Naive B cell (primary cell): ENCODE measurements at places on chromosomes 7 and 10. TPM values are rescaled to one million over a fixed set of nuclear protein-coding genes. Genes with fewer than 3 reads are reported as not detected.
A peak's percentile ranks its signal among the peaks of the same experiment; 100 is the strongest.

DNA sequence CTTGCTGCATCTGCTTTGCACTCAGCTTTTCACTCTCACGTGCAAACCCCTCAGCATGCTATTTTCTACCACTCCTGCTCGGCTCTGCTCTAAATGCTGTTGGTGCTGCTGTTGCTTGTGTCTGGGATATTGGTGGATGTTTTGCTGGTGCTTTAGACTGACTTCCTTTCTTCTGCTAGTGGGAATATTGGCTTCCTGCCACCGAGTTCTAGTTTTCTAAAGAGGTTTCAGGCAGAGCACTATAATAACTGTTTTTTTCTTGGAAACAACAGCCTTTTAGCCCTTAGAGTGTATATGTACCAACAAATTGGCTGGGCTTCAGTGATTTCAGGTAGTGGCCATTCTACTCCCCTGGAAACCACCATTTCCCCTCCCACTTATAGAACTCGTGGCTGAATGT lies 27.8 kb downstream of the TMEM236 start:
- no peak for DNase-seq

GRCh38 chr10:60973086-60973485 lies 29.1 kb upstream of the RHOBTB1 start:
- no peak for DNase-seq

GRCh38 chr10:72124381-72124780 lies 36.0 kb upstream of the SPOCK2 start:
- no peak for DNase-seq

GRCh38 chr10:70685455-70685911 lies 13.2 kb downstream of the ADAMTS14 start:
- no peak for DNase-seq

GRCh38 chr10:123912871-123913270 lies 21.3 kb upstream of the CPXM2 start:
- DNase-seq, result no peak

Gene UCN3
- not detected for polyA plus RNA-seq

Gene SMO
- polyA plus RNA-seq, result not detected

Gene FGL2
- 2.8 TPM for polyA plus RNA-seq

DNA sequence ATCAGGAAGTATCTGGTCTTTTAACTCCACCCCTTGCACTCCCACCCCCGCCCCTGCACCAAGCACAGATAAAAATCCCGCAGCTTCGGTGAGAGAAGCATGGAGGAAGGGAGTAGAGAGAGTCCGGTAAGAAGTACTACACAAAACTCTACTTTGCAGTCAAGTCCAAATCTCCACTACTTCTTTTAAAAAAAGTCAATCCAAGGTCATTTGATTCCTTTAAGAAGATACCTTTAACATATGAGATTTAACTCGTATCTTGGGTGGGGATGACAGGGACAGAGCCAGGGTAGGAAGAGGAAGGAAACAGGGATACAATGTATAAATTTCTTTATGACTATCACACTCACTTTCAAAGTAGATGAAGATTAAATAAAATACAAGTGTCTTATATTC lies 132.1 kb downstream of the NRBF2 start:
- DNase-seq, result no peak

DNA sequence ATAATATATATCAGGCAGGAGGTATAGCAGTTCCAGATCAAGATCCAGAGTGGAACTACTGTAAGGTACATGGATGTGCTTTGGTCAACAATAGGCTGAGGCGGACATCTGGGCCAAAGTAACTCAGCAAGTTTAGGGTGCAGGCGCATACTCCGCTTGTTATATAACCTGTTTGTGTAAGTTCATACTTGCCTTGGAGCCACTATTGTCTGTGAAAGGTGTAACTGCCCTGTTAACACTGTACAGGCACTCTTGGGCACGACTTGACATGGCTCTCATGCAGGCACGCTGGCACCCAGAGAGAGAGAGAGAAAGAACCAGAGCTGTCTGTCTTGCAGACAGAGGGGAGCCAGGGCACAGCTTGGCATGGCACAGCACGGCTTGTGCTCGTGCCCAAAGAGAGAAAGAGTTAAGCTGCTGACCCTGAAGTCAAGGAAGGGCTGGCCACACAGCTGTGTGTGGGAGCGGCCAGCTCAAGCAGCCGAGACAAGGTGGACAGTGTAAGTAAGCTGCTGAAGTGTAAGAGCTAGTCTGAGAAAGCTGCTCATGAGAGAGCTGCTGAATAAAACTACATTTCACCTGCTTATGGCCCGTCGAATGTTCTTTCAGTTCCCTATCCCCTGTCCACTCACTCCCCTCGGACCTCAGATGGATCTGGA lies 47.8 kb upstream of the KAT6B start:
- no peak for DNase-seq

GRCh38 chr7:140696680-140697446 lies at the start of gene NDUFB2:
TSS of gene NDUFB2 (plus strand) at chr7:140696708. CDS start at chr7:140696745, 37 bp downstream.
- peak; percentile 88 for DNase-seq

- DNase-seq, result no peak
Observed at GRCh38 chr7:111212857-111213523, 122.1 kb downstream of the LRRN3 start.

Gene ADRB1
- not detected for polyA plus RNA-seq

DNA sequence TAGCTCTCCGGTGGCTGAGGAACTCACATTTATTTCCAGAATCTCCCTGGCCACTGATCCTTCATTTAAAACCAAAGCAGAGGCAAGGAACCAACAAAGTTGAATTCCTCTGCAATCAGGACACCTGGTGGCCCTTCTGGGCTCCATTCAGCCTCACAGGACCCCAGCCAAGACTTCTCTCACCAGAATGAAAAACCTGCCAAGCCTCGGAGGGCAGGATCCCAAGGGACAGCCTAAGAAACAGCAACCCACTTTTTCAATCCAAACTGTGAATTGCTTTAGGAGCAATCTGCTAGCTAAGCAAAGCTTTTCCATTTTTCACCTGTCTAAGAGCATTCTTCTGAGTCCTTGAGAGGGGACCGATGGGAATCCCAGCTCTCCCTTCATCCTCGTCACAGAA lies 34.6 kb downstream of the OAT start:
- DNase-seq, result no peak

DNA sequence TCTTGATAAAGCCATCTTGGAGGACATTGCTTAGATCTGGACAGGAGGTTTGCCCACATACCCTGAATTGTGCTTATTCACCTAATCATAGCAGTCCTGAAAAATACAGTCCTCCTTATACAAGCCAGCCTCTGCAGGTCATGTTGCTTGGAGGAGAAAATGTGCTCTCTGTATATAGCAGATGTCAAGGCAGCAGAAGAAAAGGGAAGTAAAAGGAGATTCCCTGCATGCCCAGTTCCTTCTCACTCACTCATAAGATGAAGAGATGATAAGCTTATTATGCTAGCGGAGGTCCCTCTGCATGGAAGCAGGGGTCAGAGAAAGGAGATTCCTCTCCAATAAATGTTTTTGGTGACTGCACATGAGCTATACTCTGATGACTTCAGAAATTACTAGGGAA lies 458.8 kb upstream of the ZMIZ1 start:
- no peak for DNase-seq

Gene ZNF804B
- not detected for polyA plus RNA-seq

DNA sequence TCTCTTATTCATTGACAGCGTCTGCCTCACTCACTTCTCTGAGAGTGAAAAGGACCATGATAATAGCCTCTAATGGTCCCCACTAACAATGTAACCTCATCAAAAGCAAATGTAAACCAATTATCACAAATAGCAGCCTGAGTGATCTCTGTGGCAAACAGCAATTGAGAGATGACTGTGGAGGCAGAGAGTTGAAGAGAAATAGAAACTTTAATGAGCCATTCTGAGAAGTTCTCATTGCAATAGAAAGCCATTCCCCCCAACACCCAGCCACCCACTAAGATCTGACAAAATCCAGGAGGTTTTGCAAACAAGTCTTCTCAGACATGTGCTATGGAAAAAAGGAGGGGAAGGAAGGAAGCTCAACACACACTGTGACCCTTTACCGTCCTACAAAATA lies 44.2 kb upstream of the RNF148 start:
- no peak for DNase-seq

Gene LIPN
- polyA plus RNA-seq, result not detected

GRCh38 chr7:105002-105401 lies 87.4 kb upstream of the FAM20C start:
- no peak for DNase-seq

GRCh38 chr10:13352519-13352918 lies 4.4 kb upstream of the SEPHS1 start:
- no peak for DNase-seq

DNA sequence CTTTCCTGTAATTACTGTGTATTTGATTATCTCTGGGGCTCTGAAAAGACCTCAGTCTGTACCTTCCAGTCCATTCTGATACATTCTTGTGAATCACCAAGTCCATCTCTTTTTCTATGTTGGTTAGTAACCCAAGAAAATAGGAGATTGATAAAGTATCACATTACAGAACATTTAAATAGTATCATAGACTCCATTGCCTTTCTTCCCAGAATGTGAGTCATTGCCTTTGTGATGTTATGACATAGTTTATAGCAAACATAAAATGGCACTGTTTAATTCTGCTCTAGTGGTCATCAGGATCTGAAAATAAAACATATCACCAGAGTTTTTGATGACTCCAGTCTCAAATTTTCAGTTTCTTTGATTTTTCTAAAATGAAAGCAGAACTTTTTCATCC lies 78.4 kb downstream of the NRG3 start:
- no peak for DNase-seq

- DNase-seq, result peak; percentile 20
Observed at GRCh38 chr10:66180581-66181318, 745.1 kb upstream of the LRRTM3 start.

GRCh38 chr7:18508443-18509427 lies 13.2 kb downstream of the HDAC9 start:
- no peak for DNase-seq

DNA sequence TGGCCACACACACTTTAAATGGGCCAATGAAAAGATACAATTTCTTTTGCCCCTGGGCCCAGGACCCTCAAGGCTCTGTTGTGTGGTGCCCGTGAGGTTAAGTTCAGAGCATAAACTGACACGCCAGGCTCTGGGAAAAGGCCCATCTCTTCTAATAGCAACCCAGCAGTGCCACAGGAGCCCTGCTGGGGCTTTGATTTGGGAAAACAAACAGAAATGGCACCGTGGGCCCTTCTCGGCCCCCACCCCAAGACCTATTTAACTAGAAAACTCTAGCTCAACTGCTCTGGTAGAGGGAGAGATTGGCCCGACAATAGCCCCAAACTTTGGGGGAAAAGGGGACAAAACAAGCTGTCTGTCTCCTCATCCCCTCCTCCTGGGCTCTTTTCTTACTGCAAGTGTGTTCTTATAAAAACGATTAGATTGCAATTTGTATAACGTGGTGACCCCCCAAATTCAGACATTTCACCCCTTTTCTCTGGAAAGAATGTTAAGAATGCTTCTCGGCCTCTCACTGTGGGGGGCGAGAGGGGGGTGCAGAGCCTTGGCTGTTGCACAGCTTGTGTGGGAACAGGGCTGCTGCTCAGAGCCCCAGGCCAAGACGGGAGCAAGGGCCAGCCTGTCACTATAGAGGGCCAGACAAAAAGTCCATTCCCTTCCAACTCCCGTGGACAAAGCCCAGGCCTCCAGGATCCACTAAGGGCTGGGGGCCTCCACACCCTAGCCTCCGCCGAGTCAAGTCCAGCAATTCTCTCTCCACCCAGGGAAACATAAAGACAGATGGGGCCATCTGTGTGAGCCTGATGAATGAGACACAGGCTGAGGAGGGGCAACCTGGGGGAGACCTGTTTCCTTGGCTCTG lies 26.8 kb downstream of the DPCD start:
- no peak for DNase-seq
